ENCODE measurements at places on chromosomes 6 and 20.
A peak's percentile ranks its signal among the peaks of the same experiment; 100 is the strongest.

- no peak for DNase-seq
Observed at GRCh38 chr6:6633898-6634734, 45.6 kb downstream of the LY86 start.

GRCh38 chr6:137339929-137340559 is 120.9 kb upstream of the IFNGR1 start:
- no peak for DNase-seq

- DNase-seq = no peak
Observed at GRCh38 chr6:22115559-22115958, 181.3 kb downstream of the PRL start.

- no peak for DNase-seq
Observed at GRCh38 chr20:6855104-6855503, 87.6 kb downstream of the BMP2 start.

- DNase-seq = no peak
Observed at GRCh38 chr6:142694054-142694453, 250.9 kb downstream of the HIVEP2 start.

GRCh38 chr6:105786890-105787655 is 299.1 kb upstream of the PRDM1 start:
- DNase-seq = no peak

- peak; percentile 72 for DNase-seq
Observed at GRCh38 chr6:157242791-157243190, 80.5 kb downstream of the TMEM242 start.

DNA sequence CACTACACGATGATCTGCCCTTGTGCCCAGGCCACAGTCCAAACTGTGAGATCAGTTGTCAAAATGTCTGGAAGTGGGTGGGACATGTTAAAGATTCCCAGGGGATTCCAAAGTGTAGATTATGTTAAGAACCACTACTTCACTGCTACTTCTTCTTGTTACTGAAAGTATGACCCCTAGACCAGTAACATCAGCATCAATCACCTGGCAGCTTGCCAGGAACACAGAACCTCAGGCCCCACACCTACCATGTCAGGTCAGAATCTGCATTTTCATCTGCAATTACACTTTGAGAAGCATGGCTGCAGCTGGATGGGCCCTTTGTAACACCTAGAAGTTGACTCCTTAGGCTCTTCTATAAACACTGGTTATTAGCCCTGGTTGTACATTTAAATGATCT is 36.1 kb downstream of the RFPL4B start:
- no peak for DNase-seq

GRCh38 chr6:106825156-106825555 is 149.4 kb downstream of the CD24 start:
- no peak for DNase-seq

DNA sequence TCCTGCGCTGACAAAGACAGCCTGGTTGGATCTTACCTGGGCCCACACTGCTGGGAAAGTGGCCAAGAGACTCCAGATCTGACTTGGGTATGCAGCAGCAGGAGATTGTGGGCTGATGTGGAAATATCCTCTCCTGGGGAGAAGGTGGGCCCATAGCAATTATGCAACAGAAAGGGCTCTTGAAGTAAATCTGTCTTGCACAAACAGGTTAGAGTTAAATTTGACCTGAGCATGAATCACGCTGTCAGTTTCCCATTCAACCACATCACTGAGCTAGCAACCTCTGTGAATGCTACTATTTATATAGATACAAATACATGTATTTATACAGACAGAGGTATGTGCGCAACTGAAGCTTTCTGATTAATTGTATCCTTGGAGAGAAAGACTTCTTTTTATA is 28.3 kb upstream of the PDYN start:
- DNase-seq = peak; percentile 12

DNA sequence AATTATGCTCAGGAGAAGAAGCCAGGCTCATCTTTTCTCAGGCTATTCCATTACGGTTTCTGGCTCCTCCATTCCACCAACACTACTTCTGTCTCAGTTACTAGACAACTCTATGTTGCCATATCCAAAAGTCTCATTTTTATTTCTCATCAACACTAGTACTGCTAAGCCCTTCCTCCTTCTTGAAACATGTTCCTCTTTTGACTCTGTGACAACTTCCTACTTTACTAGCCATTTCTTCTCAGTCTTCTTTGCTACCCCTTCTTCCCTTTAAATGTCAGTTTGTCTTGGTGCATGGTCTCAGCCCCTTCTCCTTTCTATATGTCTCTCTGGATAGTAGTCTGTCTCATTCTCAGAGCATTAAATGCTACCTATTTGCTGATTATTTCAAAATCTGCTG is 7.1 kb upstream of the ADGRG6 start:
- no peak for DNase-seq

- DNase-seq = no peak
Observed at GRCh38 chr6:132466952-132467351, 46.0 kb downstream of the STX7 start.

DNA sequence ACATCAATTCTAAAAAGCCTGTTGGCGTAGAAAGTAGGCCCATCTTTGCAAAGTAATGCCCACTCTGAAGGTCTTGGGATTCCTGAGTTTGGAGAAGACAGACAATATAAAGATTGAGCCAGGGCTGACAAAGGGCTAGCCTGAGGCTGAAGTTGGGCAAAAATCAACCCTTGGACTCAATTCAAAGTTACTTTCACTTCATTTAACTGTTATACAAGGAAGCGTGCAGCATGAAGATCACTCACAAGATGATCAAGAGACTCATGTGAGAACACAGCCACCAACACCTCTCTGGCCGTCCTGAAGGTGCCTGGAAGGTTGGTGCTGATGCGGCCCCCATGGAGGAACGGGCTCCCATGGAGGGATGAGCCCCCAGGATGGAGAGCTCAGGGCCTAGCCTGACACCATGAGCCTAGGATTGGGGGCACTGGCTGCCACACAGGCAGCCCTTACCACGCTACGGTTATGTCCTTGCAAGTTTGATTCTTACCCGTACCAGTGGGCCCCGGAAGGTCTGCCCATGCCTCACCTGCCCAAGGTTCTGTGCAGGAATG is 26.6 kb downstream of the FOXC1 start:
- no peak for DNase-seq

GRCh38 chr20:39851459-39851858 is 837.6 kb downstream of the MAFB start:
- DNase-seq = no peak

GRCh38 chr6:42313038-42313437 is 95.4 kb upstream of the MRPS10 start:
- DNase-seq = no peak

- DNase-seq = no peak
Observed at GRCh38 chr20:14582855-14583254, 245.4 kb upstream of the FLRT3 start.

- DNase-seq = peak; percentile 71
Observed at GRCh38 chr6:156517088-156517487, 260.1 kb upstream of the ARID1B start.

GRCh38 chr6:26200918-26201721 is 113.9 kb downstream of the HFE start:
- no peak for DNase-seq

- no peak for DNase-seq
Observed at GRCh38 chr20:62477669-62478455, 2.1 kb upstream of the GATA5 start.

- no peak for DNase-seq
Observed at GRCh38 chr6:13288481-13288880, 39.9 kb downstream of the TBC1D7 start.

DNA sequence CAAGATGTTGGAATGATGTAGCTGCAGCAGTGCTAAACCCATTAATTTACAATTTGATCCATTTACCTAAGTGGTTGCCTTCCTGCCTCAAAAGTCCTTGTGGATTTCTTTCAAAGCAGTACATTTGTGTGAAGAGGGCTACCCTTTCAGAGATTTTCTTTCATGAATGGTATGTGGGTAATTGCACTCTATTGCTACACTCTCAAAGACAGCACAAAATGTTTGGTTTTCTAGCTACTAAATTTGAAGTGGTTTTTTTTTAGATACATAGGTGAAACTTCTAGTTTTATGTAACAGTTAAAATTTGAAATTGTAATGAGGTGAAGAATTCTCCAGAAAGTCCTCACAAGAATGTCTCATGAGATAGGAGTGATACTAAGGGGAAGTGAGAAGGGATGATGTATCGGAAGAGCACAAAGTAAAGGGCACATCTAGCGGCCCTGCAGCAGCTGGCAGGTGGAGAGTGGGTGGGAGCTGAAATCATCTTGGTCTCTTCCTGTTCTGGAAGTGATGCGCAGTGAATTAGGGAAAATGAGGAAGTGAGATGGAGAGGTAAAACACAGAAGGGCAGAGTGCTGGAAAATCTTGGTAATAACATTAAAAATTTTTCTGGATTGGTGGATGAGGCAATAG is 236.8 kb upstream of the MAN1A1 start:
- DNase-seq = no peak

DNA sequence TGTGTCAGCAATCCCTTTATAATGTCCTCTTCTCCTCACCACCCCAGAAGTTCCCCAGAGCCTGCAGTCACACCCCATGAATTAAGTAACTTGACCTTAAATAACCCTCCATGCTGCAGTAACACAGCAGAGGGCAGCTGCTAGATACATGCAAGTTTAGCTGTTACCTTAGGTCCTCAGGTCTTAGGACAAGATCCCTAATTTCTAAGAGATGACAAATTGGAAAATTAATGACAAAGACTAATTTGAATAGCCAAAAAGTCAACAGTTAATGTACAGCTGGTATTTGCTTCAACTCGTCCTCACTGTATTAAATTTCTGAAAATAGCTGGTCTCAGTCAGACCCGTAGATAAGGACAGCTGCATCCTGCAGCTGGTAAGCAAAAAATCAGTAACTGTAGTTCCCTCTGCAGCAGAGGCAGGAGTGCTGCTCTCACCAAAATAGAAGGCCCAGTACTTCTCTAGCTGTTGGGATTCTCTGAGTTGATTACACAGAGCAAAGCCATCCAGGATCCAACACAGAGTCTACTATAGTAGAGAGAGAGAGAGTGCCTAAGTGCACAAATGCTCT is 62.4 kb downstream of the TNFRSF21 start:
- peak; percentile 70 for DNase-seq

GRCh38 chr20:51487076-51487475 is 55.4 kb downstream of the NFATC2 start:
- no peak for DNase-seq

DNA sequence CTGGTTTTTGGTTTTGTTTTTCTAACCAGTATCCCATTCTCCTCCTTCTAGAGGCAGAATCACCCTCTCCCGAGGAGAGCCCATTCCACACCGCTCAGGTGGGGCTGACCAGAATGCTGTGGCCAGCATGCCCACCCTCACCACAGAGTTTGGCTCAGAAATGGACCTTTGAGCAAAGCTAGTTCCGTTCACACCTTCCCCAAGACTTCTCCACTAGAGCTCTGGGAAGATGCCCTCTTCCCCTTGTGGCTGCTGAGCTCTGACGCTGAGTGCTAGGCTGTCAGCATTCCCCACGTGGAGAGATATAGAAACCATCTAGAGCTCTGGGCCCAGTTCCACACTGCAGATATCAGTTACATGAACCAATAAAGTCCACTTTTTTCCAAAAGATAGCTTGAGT is 7.9 kb downstream of the GPLD1 start:
- no peak for DNase-seq

- no peak for DNase-seq
Observed at GRCh38 chr6:166361077-166361429, 18.7 kb upstream of the SFT2D1 start.

DNA sequence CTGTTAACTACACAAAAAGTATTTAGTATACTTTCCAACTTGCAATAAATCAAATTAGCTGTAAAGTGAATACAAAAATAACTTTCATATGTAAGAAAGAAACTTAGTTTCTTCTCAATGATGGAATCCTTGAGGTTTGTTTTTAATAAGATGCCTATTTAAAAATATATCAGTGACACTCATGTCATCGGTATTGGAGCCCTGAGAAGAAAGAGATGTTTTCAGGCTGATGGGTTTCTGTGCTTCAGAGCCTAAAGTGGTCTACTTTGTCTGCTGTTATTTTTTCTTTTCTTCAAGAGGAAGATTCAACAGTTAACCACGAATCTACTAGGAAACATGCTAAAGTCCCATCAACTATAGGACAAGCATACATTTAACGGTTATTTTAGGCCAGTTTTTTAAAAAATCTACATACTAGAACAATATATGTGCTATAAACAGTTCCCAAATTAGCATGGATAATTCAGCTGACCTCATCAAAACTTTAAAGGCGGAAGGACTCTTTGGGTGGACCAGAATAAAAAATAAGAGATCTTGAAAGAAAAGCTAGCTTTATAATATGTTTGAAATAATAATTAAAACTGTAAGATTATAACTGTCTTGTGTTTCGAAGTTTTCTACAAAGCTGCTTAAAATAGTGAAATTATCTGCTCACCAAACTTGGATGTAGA is 147.0 kb upstream of the SAMD5 start:
- no peak for DNase-seq

DNA sequence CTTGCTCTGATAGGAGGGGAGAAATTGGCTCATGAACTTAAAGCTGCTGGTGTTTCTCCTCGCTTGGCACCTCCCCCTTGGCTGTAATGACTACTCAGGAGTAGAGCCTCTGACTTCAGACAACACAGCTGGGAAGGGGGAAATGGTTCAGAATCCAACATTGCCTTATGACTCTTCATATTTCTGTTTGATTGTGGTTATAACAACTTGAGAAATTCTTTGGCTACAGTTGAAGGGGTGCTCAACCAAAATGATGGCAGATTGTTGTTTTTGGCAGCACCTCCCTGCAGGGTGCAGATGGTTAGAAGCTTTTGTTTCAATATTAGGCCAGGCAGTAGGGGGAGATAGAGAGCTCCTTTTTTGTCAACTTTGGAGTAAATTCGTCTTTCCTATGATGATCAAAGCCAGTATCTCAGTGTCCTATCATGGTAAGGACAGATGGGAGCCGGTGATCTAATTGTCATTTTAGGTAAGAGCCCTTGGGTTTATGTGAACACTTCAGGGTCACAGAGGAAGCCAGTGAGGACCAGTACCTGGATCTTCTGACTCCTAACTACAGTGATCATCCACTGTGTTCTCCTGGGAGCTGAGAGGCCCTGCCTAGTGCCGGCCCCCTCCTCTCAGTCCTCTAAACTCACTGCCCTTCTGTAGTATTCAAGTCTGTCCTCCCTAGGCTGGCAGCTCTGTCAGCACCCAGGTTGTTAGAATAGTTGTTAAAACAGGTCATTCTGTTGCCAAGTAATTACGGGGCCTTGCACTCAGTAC is 39.9 kb downstream of the RPRD1B start:
- DNase-seq = peak; percentile 7

GRCh38 chr6:116955773-116956172 is 78.7 kb downstream of the RFX6 start:
- no peak for DNase-seq

GRCh38 chr6:41818271-41819054 is 31.0 kb downstream of the TOMM6 start:
- DNase-seq = no peak
